Activated CD8-positive, alpha-beta memory T cell treated with anti-CD3 and anti-CD28 coated beads for 48 hours (primary cell): ENCODE measurements at places on chromosomes 4 and X.

DNA sequence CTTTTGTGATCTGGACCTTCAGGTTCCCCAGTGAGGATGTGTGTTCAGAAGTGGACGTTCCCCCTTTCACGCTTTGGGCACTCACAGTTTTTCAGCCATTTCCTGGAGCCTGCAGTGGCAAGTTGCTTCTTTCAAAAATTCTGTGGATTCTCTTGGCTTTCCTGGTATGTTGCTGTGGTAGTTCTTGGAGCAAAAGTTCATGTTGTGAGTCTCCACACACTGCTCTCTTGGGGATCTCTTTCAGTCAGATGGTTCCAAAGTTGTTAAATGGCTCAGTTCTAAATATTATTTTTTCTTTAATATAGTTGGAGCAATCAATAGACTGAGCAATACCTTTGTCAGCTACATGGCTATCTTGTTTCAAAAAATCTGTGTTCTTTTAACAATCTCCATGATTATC, 28.5 kb upstream of the BANK1 start:
- no peak for DNase-seq

GRCh38 chr4:6532658-6533057, 42.3 kb upstream of the MAN2B2 start:
- no peak for DNase-seq

- no peak for DNase-seq
Measured at GRCh38 chrX:107552930-107553329, 75.4 kb upstream of the PRPS1 start.

DNA sequence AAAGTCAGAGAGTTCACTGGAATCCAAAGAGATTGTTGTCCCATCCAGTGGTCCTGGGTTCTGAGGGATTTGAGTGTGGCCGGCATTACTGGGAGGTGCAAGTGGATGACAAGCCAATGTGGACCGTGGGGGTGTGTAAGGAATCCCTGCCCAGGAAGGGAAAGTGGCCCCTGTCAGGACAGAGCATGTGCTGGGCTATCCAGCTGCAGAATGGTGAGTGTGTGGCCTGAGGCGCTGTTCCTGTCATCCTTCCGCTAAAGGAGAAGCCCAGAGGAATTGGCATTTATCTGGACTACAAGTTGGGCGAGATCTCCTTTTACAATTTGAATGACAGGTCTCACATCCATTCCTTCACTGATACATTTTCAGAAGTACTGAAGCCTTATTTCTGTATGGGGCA, 20.4 kb upstream of the TRIM60 start:
- DNase-seq = no peak

DNA sequence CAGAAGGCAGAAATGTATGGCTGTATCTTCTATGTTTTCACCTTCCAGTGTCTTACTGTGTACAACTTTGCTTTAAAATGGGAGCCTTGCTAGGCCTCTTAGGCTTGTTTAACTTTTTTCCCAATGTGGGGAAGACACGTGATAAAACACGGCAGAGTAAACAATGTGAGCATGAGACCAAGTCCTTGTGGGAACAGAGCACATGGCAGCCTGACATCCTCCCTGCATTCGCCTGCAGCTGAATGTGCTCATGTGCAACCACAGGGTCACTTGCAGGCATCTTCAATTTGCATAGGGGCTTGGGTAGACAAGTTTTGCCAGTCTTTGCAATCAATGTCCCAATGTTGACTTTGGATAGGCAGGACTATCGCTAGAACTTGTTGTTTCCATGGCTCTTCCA, 91.8 kb downstream of the CCNG2 start:
- DNase-seq = no peak
